ENCODE measurements at places on chromosomes 1 and 21.
A peak's percentile ranks its signal among the peaks of the same experiment; 100 is the strongest.

DNA sequence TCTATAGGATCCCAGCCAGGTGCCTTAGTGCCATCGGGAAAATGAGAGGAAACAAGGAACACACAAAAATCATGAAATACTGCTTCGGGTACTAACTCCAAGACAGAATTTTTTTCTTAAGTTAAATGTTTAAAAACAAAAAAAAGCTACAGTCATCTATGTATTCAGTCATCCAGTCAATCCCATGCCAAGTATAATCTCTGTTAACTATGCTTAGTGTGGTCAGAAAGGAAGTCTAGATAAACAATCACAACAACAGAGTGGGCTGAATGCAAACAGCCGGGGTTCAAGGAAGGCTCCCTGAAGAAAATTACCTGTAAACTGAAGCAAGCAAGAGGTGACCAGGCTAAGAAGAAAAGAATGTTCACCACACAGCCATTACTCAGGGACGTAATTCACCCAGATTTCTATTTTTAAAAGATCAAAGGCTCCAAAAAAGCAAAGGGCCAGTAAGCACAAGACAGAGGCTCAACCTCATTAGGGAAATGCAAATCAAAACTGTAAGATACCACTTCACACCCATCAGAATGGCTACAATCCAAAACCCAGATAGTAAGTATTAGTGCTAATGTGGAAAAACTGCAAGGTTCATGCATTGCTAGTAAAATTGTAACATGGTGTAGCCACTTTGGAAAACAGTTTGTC, 53.0 kb downstream of the RERE start:
- no peak for DNase-seq

DNA sequence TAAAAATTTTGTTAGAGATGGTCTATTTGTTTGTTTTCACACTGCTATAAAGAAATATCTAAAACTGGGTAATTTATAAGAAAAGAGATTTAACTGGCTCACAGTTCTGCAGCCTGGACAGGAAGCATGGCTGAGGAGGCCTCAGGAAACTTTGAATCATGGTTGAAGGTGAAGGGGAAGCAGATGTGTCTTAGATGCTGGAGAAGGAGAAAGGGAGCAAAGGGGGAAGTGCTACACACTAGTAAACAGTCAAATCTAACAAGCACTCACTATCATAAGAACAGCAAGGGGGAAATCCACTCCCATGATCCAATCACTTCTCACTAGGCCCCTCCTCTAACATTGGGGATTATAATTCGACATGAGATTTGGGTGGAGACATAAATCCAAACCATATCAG, 76.8 kb upstream of the COL24A1 start:
- no peak for DNase-seq

DNA sequence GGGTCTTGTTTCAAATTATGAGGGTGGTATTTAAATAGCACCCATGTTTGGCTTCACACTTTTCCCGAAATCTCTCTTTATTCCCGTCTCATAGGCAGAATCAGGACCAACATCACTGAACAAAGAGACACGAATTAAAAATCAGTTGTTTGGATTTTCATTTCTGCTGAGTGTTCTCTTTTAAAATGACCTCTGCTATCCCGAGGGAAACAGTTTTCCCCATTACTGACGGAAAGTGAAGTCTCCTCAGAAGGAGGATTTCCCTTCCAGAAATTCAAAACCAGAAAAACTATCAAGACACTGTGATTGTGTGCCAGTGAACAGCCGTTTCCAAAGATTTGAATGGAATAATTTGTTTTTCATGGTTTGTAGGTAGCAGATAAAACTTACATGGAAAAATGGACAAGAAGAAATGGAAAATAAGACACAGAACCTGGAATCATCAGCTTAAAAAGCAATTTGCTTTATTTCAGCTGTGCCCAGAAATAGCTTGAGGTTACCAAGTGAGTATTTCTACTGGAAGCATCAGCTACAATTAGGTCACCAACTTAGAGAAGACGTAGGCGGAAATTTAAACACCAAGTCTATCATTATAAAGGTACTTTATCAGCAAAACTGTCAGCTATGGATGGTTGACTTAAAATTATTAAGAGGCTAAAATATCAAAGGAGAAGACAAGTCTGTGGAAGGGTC, 68.5 kb downstream of the RUNX1 start:
- DNase-seq, result no peak

DNA sequence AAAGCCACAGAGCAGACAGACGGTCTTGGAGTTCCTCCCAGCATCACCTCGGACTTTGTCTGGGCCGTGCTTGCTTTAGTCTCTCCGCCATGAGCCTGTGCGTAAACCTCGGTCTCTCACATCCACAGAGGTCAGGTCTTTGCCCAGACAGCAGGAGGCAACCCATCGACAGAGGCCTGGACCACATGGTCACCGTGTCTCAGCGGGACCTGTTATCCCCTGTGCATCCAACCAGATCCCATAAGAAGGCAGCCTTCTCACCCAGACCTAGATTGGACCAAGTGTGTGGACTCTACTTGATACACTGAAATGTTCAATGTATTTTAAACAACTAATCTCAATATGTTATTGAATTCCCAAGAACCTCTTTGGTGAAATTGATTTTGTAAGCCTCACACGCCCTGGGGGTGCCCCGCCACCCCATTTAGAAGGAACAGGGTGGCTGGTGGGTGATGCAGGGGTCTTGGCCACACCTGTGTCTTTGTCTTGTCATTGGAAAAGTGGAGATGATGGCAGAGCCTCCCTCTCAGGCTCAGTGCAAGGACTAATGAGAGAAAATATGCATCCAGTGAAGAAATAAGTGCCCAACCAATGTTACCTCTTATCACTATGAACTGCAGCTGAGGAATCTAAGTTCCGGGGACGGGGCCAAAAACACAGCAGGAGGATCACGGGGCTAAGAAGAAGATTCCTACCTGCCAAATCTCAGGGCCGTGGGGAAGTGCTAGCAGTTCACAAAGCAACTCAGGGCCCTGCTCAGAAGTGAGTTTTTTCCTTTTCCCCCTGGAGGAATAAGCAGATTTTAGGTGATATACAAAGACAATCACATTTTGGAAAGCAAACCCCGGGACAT, 101.6 kb upstream of the BACE2 start:
- no peak for DNase-seq

- no peak for DNase-seq
Measured at GRCh38 chr21:33549848-33550771, 7.3 kb downstream of the SON start.

GRCh38 chr1:207891148-207891547, 19.8 kb downstream of the CD34 start:
- no peak for DNase-seq

GRCh38 chr1:25017436-25018109, 87.5 kb upstream of the RUNX3 start:
- no peak for DNase-seq

DNA sequence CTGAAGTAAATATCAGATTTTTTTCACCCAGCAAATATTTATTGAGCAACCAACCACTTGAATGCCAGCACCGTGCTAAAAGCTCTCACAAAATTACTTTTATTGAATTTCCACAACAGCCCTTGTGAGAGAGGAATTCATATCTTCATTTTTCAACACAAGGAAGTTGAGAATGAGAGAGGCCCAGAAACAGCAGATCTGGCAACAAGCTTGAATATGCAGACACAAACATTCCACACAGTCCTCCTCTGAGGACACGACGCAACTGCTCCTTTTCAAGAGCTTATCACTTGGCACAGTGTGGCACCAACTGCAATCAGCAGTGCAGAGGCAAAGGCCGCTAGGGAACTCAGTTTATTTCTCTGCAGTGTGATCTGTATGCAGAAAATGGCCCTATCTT, 32.2 kb upstream of the IFNAR2 start:
- DNase-seq, result no peak

DNA sequence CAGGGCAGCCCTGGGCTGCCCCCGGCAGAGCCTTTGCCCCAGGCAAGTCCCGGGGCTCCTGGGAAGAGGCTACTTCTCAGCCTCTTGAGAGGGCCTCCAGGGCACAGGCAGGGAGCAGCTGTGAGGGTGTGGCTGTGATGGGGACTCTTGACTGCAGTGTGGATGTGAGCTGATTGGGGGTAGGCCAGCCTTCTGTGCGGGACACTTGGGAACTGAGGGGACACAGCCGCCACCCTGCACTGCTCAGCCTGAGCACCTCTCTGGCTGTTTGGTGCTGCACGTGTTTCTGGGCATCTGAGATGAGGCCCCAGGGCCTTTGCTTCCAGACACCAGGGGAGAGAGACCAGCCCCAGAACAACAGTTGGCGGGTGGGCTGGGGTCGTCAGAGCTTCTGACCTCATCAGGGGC, 62.1 kb downstream of the SKI start:
- DNase-seq, result no peak

GRCh38 chr1:53621144-53621543, 117.8 kb downstream of the GLIS1 start:
- DNase-seq, result no peak

DNA sequence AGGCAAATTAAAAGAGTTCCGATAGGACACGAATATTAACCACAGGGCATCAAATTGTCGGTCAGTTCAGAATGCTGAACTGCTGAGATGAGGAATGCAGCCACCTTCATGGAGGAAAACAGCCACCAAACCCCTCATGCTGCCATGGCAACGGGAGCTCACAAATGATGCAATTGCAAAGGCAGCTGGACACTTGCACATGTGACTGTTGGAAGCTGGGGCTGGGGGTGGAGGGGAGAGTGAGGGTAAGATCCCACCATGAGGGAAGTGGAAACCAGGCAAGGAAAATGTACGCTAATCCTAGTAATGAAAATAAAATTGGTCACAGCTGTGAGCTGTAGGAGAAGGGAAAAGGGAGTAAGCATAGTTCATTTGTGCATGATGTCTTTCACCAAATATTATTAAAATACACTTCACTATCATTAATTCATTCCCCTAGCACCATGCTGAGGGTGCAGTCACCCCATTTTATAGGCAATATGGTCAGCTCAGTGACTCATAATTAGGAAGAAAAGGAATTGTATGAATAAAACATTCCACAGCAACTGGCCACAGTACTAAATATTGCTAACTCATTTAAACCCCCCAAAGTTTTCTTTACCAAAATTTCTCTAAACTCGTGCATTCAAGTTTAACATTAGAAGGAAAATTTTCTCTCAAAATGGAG, 15.3 kb downstream of the BECN2 start:
- DNase-seq, result no peak

- no peak for DNase-seq
Measured at GRCh38 chr1:110986407-110986891, 22.7 kb upstream of the LRIF1 start.

- no peak for DNase-seq
Measured at GRCh38 chr1:6097824-6098223, 52.1 kb downstream of the KCNAB2 start.

GRCh38 chr1:16006552-16007485, 2.8 kb downstream of the SRARP start:
- no peak for DNase-seq

DNA sequence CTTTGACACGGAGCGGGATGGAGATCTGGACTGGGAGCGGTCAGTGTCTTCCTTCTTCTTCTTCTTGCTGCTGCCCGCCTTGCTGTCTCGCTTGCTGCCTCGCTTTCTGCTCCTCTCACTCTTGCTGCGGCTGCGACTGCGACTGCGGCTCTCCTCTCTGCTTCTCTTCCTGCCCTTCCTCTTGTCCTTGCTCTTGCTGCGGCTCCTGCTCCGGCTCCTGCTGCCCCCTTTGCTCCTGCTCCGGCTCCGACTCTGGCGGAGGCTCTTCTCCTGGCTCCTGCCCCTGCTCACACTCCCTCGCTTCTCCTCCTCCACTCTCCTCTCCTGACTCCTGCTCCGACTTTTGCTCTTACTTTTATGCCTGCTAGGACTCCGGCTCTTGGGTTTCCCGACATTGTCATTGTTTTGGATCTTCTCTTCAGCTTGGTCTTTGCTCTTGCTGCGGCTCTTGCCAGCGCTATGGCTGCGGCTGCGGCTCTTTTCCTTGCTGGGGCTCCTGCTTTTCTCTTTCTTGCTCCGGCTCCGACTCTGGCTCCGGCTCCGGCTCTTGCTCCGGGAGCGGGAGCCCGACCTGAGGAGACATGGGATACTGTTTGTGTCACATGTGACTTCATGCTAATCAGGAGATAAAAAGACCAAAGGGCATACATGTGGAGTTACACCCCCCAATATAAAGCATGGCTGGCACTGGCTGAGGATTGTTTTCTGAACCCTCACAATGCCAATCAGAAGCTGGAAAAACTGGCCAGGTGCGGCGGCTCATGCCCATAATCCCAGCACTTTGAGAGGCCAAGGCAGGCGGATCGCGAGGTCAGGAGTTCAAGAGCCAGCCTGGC, 25.2 kb upstream of the TMEM200B start:
- no peak for DNase-seq

DNA sequence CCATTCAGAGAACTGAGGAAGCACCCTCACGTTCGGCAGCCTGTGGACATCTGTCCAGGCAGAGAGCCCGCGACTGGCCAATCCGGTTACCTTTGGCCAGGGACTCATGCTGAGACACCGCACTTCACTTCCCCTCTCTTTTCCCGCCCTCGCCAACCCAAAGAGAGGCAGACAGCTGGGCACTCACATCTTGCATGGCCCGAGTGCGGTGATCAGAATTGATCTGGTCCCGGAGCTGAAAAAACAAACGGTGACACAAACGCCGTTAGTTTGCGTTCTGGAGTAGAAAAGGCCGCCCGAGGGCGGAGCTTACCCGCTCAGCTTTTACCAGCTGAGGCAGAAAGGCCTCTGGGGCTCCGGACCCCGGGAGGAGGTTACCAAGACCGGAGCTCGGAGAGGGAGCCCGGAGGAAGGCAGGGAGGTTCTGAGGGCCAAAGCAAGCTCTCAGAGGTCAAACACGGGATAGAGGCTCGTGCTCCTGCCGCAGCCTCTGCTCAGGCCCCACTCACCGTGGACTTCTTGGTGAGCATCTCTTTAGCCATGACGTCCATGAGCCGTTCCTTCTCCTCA, 376 bp downstream of the SF3A3 start:
- no peak for DNase-seq

- DNase-seq, result peak; percentile 3
Measured at GRCh38 chr1:25917996-25918395, 11.8 kb upstream of the STMN1 start.

DNA sequence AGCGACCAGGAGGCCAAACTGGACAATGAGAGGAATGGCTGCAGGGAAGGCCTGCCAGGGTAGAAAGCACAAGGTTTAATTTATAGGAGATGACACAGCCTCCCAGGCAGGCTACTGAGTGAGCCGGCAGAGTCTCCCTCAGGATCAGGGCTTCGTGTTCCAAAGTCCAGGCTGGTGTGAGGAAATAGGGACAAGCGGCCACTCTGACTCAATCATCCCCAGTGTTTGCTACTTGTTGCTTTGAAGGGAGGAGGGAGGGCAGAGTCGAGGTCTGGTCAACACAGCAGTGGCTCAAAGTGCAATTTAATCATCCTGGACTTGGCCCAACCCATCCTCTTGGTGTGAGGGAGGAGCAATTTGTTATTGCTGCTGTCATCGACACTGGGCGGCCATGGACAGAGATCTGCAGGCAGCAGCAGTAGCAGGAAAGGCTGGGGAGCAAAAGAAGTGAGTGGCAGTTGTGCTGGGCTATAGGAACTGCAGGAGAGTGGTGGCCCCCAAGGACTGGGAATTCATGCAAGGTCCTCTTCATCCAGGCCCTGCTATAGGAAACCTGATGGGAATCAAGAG, 27.5 kb downstream of the TBX15 start:
- DNase-seq, result no peak

GRCh38 chr1:204268101-204268500, 54.3 kb upstream of the GOLT1A start:
- no peak for DNase-seq

Measured in stimulated activated CD8-positive, alpha-beta memory T cell treated with anti-CD3 and anti-CD28 coated beads, Interleukin-7, amount 100 ng/mL, for 4 hours (primary cell).